Left ventricle myocardium inferior (tissue), 1 donor: ENCODE measurements at places on chromosomes 2 and 18. TPM values are rescaled to one million over a fixed set of nuclear protein-coding genes. Genes with fewer than 3 reads are reported as not detected.
A peak's percentile ranks its signal among the peaks of the same experiment; 100 is the strongest.

- DNase-seq, result no peak
Observed at GRCh38 chr18:70151614-70152013, 53.9 kb downstream of the RTTN start.

GRCh38 chr2:2230433-2230817 lies 100.7 kb downstream of the MYT1L start:
- peak; percentile 30 for DNase-seq

DNA sequence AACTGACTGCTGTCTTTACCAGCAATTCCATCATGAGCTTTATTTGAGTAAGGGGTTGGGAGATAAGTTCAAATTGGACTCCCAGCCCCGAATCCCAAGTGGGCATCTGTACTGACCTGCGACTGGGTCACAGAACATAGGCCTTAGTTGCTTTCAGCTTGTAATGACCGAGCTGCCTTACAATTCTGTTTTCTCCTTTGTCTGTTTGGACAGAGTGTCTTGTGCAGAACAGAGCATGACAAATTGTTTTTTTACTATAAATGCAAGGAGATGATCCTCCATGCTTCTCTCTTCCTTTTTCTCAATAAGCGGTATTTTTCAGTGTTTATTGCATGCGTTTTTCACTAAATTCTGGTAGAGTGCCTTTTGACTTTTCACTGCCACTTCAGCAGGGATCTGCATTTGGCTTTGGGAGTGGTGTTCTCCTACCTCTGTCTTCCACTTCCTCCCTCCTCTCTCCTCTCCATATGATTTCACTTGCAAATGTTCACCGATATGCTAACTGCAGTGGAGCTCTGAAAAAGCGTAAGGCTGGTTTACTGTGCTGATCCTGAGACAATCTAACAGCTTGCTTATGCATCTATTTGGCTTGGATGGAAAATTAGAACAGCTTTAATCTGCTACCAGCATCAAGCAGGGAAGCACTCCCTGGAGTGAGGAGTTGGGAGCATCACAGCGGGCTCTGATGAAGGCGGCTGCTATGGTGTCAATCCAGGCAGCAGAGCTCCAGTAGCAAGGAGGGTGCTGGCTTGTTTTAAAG lies 158.8 kb upstream of the SMIM21 start:
- DNase-seq, result no peak

Gene CD226
- total RNA-seq, result 0.91 TPM

Gene AQP4
- total RNA-seq, result 1.9 TPM
